ENCODE measurements at places on chromosomes 11 and 22.

GRCh38 chr22:30198152-30198825, 48.3 kb downstream of the LIF start:
- DNase-seq, result no peak

DNA sequence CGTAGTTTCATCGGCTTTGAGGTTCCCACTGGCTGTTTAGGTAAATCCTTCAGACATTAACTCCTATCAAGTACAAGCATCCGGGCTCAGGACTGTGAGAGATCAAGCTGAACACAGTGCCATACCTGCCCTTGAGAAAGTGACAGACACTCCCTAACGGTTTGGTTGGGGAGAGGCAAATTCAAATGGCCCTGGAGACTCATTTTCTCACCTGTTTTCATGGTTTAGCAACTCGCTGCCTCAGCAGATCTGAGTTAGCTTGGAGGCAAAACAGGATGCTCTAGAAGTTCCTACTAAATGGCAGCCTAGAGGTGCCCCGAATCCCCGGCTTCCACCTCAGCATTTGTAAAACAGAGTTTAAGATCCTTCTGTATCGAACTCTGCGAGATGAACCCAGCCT, 3.6 kb upstream of the FBXO3 start:
- no peak for DNase-seq

DNA sequence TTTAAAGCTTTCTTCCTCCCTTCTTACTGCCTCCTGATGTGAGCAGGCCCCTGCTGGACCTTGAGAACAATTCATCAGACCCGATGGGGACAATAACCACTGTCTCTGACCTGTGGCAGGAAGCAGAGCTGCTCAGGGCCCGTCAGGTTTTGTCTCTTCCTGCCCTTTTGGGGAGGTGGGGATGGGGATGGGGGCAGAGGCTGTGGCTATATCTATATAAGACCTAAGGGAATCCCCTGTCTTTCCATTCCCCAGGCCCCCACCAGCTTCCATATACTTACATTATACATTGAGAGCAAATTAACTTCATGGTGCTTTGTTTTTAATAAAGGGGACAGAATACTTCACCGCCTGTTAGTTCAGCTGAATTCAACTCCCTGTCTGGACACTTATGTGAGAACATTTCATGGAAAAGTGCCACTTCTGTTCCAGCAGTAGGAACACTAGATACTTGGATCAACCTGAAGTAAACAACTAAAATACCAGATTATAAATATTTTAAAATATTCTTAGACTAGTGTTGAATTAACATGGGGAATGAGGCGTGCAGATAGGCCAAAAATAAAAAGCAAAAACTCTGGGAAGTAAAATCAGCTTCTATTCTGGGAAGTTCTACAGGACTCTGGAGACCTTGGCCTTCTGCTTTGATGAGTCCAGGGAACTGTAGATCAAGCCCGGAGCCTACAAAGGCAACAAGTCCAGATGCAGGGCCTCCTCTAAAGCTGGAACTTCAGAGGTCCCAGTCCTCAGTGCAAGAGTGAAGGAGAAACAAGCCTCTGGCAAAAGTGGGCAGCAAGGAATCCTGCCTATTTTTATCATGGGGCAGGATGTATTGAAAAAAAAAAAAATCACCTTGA, 11.1 kb downstream of the ZP1 start:
- DNase-seq, result no peak

- no peak for DNase-seq
These were observed 16.4 kb downstream of the TRIM44 start for GRCh38 chr11:35678975-35679374.

GRCh38 chr11:33452836-33453624, 195.8 kb downstream of the HIPK3 start:
- DNase-seq, result no peak

- DNase-seq, result no peak
These were observed 16.5 kb downstream of the BRD1 start for GRCh38 chr22:49811020-49811791.

Data from stimulated activated CD8-positive, alpha-beta memory T cell treated with anti-CD3 and anti-CD28 coated beads, Interleukin-7, amount 100 ng/mL, for 1 hour (primary cell).